ENCODE measurements at places on chromosomes 7 and 10. TPM values are rescaled to one million over a fixed set of nuclear protein-coding genes. Genes with fewer than 3 reads are reported as not detected.

Gene HOXA6
- 4.0 TPM for total RNA-seq

Gene NPC1L1
- not detected for total RNA-seq

Gene APBB1IP
- total RNA-seq, result not detected

Gene AS3MT
- total RNA-seq, result 0.98 TPM

Gene GPR146
- total RNA-seq, result 29.4 TPM

Gene PNLIPRP3
- total RNA-seq, result not detected

Gene MYL10
- total RNA-seq, result not detected

Gene MLXIPL
- total RNA-seq, result not detected

Gene SLC37A3
- 62.5 TPM for total RNA-seq

Gene RNF32
- not detected for total RNA-seq

Gene UPK3BL2
- total RNA-seq, result 2.9 TPM

Gene HOXA1
- 1.6 TPM for total RNA-seq

Gene KIAA1217
- 10.9 TPM for total RNA-seq

Gene CCDC172
- not detected for total RNA-seq

Gene WDR37
- 34.6 TPM for total RNA-seq

Gene SPACDR
- 0.48 TPM for total RNA-seq

Gene FAM25A
- not detected for total RNA-seq

Gene HECW1
- total RNA-seq, result not detected

Gene DNAH11
- 5.3 TPM for total RNA-seq

Gene NYAP1
- total RNA-seq, result 4.6 TPM

Gene WDR86
- not detected for total RNA-seq

Gene NME8
- not detected for total RNA-seq

Gene RADIL
- total RNA-seq, result 0.48 TPM

All from vein endothelial cell (primary cell).